ENCODE measurements at places on chromosomes 6 and 20.

GRCh38 chr6:162056745-162057144 lies 670.8 kb downstream of the PRKN start:
- H3K27me3 ChIP-seq = no peaks in the 10 kb centered on the region
- H3K4me3 ChIP-seq = no peak overlapping the region
- H3K4me1 ChIP-seq = no peaks in the 10 kb centered on the region
- no peak overlapping the region for H3K27ac ChIP-seq
- no peak for DNase-seq

DNA sequence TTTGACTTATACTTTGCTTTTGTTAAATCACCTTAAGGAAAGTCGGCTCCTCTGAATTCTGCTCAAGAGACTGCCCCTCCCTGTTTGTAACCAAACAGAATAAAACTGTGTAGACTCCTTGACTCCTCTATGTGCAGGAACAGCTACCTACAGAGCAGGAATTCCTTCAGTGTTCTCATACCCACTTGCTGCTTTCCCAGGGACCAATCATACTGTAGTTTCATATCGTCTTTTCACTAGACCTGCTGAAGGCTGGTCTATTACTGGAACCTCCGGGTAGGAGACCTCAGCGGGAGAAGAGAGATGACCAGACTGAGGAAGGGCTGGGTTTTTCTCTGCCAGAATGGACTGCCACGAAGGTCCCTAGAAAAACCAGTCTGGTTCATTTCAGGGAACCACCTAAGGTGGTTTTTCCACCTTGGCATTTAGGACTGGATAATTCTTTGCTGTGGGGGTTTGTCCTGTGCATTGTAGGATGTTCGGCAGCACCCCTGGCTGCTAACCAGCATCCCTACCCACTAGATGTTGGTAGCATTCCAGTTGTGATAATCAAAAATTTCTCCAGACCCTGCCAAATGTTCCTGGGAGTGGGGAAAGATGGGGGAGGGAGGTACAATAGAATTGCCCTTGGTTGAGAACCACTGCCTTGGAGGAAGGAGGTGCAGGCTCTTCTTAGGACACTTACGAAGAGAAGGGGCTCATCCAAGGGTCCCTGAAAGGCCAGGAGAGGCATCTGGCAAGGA lies 80.5 kb downstream of the DNAAF9 start:
- no peaks in the 10 kb centered on the region for H3K27me3 ChIP-seq
- no peak for DNase-seq
- H3K4me1 ChIP-seq = no peaks in the 10 kb centered on the region
- peaks cover 58% of the 10 kb centered on the region for H3K36me3 ChIP-seq

DNA sequence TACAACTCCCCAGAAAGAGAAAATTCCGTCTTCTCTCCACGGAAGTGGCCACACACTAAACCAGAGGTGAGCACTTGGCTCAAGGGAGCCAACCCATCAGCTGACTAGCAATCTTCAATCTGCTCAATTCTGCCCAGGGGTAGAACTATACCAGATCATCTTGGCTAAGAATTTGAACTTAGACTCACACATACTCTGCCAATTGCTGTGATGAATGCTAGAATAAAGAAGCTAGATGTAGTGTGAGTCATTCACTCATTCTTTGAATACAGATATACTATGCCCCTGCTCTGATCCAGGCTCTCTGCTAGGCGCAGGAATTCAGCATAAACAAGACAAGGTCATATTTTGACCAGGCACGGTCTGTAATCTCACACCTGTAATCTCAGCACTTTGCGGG lies 147.9 kb upstream of the SHLD1 start:
- DNase-seq = no peak
- no peaks in the 10 kb centered on the region for H3K27me3 ChIP-seq
- H3K36me3 ChIP-seq = peaks cover 33% of the 10 kb centered on the region
- peaks cover 8% of the 10 kb centered on the region for H3K4me1 ChIP-seq
- no peak overlapping the region for H3K27ac ChIP-seq

DNA sequence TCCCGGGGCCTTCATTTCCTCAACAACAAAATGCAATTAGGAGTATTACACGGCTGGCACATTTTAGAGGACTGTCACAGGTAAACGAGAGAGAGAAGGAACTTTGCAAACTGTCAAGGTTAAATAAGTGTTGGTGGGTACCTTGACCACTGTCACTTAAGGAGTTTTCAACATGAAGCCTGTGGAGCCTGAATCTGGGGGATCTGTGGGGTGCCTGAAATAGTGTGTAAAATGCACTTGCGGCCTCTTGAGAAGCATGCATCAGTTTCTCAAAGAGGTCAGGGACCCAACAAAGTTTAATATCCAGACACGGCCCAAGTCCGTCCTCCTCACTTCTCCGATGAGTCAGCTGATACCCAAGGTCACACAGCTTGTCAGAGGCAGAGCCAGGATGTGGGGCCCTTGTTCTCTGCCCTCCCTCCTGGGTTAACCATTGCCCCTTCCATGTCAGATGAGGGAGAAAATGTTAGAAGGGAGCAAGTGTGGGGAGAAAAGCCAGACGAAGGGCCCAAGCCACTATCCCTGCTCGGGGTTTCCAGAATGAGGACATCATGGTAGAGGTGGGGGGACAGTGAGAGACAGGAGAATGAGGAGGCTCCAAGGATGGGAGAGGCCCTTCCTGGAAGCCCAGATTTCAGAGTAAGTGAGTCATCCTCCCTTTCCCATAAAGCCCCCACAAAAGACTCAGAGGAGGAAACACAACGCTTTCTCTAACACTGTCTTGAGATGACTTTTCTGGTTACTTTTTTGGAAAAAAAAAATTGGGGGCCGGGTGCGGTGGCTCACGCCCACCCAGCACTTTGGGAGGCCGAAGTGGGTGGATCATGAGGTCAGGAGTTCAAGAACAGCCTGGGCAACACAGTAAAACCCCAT lies 42.2 kb downstream of the C6orf132 start:
- H3K4me1 ChIP-seq = peaks cover 7% of the 10 kb centered on the region
- H3K27ac ChIP-seq = no peak overlapping the region
- H3K4me3 ChIP-seq = no peak overlapping the region
- H3K36me3 ChIP-seq = no peaks in the 10 kb centered on the region
- DNase-seq = no peak
- H3K27me3 ChIP-seq = peaks cover 14% of the 10 kb centered on the region

DNA sequence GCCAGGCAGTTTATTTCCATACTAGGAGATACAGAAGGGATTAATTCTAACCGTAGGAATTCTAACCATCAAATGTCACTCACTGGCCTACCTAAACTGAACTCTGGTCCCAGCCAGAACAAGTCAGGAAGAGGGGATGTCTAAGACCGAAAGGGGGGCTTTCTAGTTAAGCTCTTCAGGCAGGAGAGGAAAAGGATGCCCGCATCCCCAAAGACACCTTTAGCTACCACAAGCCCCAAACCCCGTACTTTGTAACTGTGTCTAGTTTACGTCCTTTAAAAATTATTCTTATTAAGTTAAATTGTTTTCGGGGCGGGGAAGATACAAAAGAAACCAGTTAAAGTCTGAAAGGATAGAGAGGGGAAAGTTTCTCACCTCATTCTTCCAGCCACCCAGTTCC lies 1.2 kb upstream of the ZNF76 start:
- peak overlapping the region; percentile 79 for H3K4me3 ChIP-seq
- no peaks in the 10 kb centered on the region for H3K36me3 ChIP-seq
- H3K27me3 ChIP-seq = no peaks in the 10 kb centered on the region
- H3K27ac ChIP-seq = peak overlapping the region; percentile 96

All from spinal cord (tissue), 10 donors.